ENCODE measurements at places on chromosomes 16 and 17.

GRCh38 chr16:80599466-80599865 is 58.7 kb downstream of the DYNLRB2 start:
- no peak for DNase-seq

GRCh38 chr16:52491216-52491615 is 55.7 kb downstream of the TOX3 start:
- no peak for DNase-seq

DNA sequence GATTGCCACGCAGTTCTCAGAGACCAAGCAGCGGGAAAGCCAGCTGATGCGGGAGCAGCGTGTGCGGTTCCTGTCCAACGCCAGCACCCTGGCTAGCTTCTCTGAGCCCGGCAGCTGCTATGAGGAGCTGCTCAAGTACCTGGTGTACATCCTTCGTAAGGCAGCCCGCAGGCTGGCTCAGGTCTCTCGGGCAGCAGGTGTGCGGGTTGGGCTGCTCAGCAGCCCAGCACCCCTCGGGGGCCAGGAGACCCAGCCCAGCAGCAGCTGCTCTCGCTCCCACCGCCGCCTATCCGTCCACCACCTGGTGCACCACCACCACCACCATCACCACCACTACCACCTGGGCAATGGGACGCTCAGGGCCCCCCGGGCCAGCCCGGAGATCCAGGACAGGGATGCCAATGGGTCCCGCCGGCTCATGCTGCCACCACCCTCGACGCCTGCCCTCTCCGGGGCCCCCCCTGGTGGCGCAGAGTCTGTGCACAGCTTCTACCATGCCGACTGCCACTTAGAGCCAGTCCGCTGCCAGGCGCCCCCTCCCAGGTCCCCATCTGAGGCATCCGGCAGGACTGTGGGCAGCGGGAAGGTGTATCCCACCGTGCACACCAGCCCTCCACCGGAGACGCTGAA is 15.2 kb downstream of the CACNA1G start:
- DNase-seq = no peak

DNA sequence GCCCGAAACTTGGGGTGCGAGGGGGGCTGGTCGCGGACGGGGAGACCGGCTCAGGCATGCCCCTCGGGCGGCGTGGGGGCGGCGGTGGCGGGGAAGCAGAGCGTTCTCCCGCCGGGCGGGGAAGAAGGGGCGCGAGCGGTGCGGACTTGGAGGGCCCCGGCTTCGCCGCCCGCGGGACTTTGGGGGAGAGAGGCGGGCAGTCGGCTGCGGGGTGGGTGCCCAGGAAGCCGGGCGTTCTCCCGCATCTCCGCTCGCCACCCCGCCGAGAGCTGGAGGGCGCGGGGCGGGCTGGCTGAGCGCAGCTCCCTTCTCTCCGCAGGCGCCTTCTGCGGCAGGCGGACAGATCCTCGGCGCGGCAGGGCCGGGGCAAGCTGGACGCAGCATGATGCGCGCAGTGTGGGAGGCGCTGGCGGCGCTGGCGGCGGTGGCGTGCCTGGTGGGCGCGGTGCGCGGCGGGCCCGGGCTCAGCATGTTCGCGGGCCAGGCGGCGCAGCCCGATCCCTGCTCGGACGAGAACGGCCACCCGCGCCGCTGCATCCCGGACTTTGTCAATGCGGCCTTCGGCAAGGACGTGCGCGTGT is 772 bp downstream of the NTN1 start:
- DNase-seq = no peak
